ENCODE measurements at places on chromosomes 7 and 10. TPM values are rescaled to one million over a fixed set of nuclear protein-coding genes. Genes with fewer than 3 reads are reported as not detected.

DNA sequence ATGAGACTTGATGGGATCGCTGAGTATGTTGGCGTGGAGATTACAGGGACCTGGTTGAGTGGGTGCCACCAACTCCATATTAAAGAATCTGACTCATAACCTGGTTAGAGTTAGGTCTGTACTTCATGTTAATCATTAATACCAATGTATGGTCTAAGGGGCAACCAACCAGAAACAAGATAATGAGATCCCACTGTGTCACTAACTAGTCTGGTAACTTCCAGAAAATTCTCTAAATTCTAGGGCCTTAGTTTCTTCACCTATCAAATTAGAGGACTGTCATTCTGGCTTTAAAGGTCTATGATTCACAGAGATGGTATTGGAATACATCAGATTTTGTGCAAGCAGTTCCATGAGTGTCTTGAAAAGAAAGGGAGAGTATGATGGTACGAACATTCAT, 102.2 kb downstream of the SNX10 start:
- peaks cover 12% of the 10 kb centered on the region for H3K4me1 ChIP-seq
- H3K27ac ChIP-seq, result no peak overlapping the region
- H3K27me3 ChIP-seq, result peaks cover 71% of the 10 kb centered on the region
- H3K4me3 ChIP-seq, result no peak overlapping the region
- H3K36me3 ChIP-seq, result no peaks in the 10 kb centered on the region

GRCh38 chr10:32317795-32318357, 29.1 kb downstream of the EPC1 start:
- no peak overlapping the region for H3K4me3 ChIP-seq
- peaks cover 97% of the 10 kb centered on the region for H3K4me1 ChIP-seq
- no peaks in the 10 kb centered on the region for H3K27me3 ChIP-seq
- H3K36me3 ChIP-seq, result no peaks in the 10 kb centered on the region
- no peak for DNase-seq

- no peaks in the 10 kb centered on the region for H3K4me1 ChIP-seq
- no peak overlapping the region for H3K27ac ChIP-seq
- H3K36me3 ChIP-seq, result no peaks in the 10 kb centered on the region
Measured at GRCh38 chr7:19242246-19242645, 97.0 kb upstream of the FERD3L start.

Gene ARHGAP21
- total RNA-seq, result 44.8 TPM

DNA sequence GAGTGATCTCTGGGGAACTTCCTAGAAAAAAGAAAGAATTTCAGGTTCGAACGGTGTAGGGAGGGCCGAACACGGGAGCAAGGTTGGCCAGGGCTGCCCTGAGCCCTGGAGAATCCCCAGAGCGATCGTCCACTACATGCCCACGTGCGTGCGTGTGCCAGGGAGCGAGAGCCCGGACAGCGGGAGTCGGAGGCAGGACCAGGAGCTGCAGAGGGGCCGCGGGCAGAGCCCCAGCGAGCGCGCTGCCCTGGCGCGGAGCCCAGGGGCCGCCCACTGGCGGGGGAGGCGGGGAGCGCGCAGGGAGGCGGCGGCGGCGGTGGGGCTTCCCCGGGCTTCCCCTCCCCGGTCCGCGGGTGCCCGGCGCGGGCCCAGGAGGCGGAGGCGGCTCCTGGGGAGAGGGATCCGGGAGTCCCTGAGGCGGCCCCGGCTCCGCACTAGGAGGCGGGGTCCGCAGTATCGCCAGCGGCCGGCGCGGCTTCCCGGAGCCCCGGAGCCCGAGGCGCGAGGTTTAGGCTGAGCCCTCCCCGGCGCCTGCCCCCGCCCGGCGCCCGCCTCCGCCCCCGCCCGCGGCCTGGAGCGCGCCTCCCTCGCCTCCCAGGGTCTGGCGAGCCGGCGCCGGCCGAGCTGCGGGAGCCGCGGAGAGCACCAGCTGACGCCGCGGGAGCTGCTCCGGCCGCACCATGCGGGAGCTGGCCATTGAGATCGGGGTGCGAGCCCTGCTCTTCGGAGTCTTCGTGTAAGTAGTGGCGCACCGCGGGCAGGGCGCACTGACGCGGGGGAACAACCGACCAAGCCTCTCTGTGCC, at the start of gene PLPP4:
Gene PLPP4 (plus strand): TSS at position 602 of the 805 bp plus-strand sequence. CDS start 79 bp downstream, at position 681.
- no peak within 1 kb of the TSS for H3K27ac ChIP-seq
- DNase-seq, result no peak
- H3K4me3 ChIP-seq, result peak within 1 kb of the TSS; percentile 57
- peaks cover 15% of the 10 kb centered on the region for H3K4me1 ChIP-seq
- H3K36me3 ChIP-seq, result no peaks in the 10 kb centered on the region

GRCh38 chr7:51311166-51311565, 5.4 kb downstream of the COBL start:
- DNase-seq, result no peak
- peaks cover 62% of the 10 kb centered on the region for H3K4me1 ChIP-seq
- no peaks in the 10 kb centered on the region for H3K36me3 ChIP-seq
- no peak overlapping the region for H3K27ac ChIP-seq
- peaks cover 26% of the 10 kb centered on the region for H3K27me3 ChIP-seq
- H3K4me3 ChIP-seq, result no peak overlapping the region

Gene ZNF32
- 45.1 TPM for total RNA-seq

Gene SPOCK2
- 8.6 TPM for total RNA-seq

GRCh38 chr7:69895446-69895845, 297.2 kb downstream of the AUTS2 start:
- H3K4me1 ChIP-seq, result no peaks in the 10 kb centered on the region
- no peaks in the 10 kb centered on the region for H3K27me3 ChIP-seq
- H3K4me3 ChIP-seq, result no peak overlapping the region
- H3K36me3 ChIP-seq, result no peaks in the 10 kb centered on the region

- H3K4me1 ChIP-seq, result no peaks in the 10 kb centered on the region
- DNase-seq, result no peak
- H3K36me3 ChIP-seq, result no peaks in the 10 kb centered on the region
Measured at GRCh38 chr7:13778967-13779366, 210.5 kb downstream of the ETV1 start.

Gene MALRD1
- 0.47 TPM for total RNA-seq
